Activated T-cell treated with anti-CD3 and anti-CD28 coated beads for 1 hour (primary cell): ENCODE measurements at places on chromosomes 1 and 21.

GRCh38 chr1:61222240-61222639, 139.9 kb downstream of the NFIA start:
- DNase-seq, result no peak

DNA sequence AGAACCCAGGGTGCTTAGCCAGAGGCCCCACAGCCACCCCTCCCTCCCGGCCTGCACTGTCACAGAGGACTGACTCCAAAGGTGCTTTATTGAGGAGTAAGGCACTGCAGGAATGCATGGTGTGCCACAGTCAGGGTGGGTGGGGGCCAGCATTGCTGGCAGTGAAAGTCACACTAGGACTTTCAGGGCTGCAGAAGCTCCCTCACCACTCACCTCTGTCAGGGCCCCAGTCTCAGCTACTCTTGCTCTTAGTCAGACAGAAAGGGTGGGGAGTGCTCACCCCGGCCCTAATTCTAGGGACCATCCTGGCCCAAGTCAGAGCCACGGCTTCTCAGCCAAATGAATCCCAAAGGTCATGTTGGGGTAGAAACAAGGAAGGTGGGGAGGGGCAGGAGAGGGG, 19.4 kb downstream of the KNCN start:
- DNase-seq, result no peak

GRCh38 chr1:46575300-46575699, 23.9 kb upstream of the KNCN start:
- no peak for DNase-seq

DNA sequence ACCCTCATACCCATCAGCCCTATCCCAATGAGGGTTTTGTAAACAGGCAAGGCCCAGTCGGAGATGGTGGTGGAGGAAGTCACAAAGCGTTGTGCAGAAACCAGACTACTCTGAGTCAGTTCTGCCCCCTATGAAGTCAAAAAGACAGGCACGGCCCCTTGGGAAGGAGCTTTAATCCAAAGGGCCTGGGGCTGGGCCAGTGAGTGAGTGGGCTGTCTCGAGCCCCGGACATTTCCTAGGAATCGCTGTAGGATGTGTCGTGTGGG, 442 bp upstream of the AHCYL1 start:
- DNase-seq, result no peak

GRCh38 chr1:36446271-36446670, 4.0 kb downstream of the OSCP1 start:
- no peak for DNase-seq

DNA sequence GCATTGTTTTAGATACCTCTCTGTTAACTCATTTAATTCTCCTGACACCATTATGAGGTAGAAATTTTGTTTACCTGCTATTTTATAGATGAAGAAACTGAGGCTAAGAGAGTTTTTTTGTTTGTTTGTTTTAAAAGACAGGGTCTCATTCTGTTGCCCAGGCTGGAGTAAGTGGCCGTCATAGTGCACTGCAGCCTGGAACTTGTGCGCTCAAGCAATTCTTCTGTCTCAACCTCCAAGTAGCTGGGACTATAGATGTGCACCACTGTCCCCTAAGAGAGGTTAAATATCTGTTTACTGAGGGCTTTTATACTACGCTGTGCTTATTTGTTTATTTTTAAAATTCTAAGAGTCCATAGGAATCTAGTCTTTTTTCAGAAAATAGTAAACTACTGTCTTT, 43.7 kb upstream of the CACYBP start:
- no peak for DNase-seq

DNA sequence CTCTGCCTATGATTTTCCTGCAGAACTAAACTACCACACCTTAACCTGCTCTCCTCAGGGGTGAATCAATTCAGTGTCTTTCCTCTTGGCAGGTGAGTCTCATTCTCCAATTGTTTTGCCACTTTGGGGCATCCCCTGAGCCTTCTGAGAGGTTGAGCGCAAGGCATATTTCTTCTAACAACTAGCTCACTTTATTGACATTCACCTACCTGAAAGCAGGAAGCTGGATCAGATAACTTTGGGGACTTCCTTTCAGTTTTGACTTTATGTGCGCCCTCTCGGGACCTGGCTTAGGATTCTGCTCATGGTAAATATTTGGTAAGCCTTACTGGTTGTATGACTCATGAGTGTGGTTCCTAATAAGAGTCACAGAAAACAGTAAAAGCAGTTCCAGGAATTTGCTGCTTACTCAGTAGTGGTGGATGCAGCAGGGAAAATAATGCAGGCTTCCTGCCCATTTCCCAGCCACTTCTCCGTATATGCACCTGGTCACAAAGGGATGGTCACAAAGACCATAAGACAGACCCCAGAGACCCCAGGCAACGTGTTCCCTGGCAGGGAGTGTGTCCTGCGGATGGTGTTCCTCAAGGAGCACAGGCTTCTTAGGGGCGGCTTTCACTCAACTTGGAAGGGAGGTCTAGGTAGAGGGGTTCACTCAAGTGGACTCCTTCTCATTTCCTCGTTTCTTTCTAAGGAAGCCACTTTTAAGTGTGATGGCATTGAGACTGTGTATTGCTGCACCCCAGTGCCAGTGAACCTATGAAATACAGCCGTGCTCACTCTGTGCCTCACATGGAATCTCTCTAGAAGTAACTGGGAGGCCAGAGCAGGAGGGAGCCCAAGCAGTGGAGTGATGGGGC, 22.0 kb upstream of the BATF3 start:
- no peak for DNase-seq

DNA sequence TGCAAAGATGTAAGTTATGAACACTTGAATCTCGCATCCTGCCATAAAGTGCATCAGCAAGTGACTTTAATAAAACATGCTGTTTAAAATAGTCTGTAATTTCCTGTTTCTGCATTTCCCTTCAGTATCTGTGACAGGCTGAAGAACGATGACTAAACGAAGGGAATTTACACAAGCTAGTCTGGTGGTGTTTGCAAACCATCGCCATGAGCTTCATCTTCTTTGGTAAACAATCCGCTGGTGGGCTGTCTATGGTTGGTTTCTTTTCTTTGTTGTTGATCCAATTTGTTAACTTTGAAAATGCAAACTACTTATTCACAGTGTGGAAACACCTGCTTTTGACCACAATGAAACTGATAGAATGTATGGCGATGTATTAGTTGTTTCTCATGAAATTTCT, 13.9 kb downstream of the SERTAD4 start:
- no peak for DNase-seq

- no peak for DNase-seq
Observed at GRCh38 chr21:34018910-34019309, 54.5 kb upstream of the MRPS6 start.

- DNase-seq, result no peak
Observed at GRCh38 chr1:46173361-46173856, 1.5 kb upstream of the TSPAN1 start.

DNA sequence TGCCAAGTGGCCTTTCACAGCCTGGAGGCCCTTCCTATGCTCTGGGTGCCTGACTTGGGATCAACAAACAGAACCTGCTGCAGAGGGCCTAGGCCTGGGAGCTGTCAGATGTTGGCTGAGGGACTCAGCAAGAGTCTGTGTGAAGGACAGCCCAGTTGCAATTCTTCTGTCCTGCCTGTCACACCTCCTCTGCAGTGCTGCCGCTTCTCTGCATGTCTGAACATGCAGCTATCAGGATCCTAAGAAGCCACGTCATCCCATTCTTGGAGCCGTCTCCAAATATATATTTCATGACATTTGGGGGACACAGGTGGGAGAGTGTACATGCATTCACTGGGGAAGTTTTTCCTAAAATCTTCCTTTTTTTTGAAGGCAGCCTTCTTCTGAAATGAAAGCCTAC, 8.6 kb downstream of the FCAMR start:
- no peak for DNase-seq

DNA sequence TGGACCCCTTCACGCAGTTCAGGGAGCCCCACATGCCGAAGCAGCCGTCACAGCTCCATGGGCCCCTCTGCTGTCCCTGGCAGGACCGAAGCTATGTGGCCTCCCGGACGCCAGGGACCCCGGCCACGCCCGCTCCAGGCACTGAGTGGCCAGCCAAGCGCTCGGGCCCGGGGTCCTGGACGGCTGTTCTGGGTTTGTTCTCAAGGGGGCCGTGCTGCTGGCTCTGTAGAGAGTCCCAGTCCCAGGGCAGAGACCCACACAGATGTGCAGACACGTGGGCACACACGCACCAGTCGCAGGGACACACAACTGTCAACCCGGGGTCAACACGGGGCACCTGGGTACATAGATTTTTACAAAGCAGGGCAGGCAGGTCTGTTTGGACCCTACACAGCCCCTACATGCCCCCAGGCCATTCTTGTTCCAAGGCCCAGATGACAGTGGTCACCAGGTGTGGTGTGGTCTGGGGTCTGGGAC, 6.7 kb downstream of the B3GALT6 start:
- DNase-seq, result no peak

DNA sequence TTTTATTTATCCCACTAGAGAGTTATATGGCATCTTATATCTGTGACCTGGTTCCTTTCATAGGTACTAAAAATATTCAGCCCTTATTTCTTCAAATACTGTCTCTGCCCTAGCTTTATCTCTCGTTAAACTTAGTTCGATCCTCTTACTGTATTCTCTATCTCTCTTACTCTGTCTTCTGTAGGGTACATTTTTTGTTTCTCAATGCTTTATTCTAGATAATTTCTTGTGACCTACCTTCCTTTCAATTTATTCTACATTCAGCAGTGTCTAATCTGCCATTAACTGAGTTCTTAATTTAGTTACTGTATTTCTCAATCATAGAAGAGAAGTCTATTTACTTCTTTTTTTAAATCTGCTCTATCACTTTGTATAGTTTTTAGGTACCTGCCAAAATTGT, 1.8 kb upstream of the ZFP69 start:
- DNase-seq, result no peak

DNA sequence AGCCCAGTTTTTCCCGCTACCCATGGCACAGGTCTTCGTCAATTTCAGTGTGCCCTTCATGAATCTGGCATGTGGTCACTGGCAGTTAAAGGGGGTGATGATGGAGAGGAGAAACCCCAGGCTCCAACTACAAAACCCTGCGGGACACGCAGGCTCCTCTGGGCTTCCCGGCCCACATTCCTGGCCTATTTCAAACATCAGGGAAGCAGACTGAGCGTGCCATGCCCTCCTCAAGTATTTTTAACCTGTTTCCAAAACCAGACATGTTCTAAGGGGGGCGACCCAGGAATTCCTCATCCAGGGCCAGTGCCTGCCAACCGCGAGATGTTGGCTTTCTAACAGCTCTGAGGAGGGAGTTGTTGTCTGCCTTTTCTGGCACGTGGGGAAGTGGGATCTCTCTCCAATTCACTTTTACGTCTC, 85.1 kb downstream of the CAPZB start:
- DNase-seq, result no peak

GRCh38 chr1:203563291-203563690, 63.3 kb upstream of the ATP2B4 start:
- DNase-seq, result no peak

DNA sequence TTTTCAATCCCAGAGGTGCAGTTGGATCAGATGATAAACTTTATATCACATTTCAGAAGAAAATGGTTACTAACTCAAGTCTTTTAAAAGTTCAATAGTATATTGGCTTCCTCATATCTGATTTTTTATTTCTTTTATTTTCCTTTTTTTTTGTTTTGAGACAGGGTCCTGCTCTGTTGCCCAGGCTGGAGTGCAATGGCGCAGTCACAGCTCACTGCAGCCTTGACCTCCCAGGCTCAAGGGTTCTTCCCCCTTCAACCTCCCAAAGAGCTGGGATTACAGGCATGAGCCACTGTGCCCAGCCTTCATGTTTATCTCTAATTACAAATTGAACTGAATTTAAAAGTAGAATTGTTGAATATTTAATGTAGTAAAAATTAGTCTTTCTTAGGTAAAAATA, 13.9 kb downstream of the FLVCR1 start:
- no peak for DNase-seq

- no peak for DNase-seq
Observed at GRCh38 chr1:79604490-79605198, 598.1 kb upstream of the ADGRL4 start.

DNA sequence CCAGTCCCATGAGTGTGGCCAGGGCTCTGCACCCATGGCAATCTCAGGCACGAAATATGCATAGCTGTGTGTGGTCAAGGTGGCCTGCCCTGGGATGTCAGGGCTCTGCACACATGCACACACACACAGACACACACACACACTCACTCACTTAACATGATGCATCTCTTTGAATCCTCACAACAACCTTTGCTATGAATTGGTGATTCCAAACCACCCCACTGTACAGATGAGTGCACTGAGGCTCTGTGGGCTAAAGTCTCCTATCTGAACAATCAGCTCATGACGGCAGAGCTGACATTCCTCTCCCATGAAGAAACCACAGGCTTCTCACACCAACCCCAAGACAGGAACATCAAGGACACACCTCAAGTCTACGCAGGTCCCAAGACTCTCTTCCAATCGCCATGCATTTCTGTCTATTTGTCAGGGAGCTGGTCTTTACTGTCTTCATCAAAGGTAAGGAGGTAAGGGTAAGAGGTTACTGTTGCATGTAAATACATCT, 131.6 kb downstream of the ETS2 start:
- DNase-seq, result no peak

DNA sequence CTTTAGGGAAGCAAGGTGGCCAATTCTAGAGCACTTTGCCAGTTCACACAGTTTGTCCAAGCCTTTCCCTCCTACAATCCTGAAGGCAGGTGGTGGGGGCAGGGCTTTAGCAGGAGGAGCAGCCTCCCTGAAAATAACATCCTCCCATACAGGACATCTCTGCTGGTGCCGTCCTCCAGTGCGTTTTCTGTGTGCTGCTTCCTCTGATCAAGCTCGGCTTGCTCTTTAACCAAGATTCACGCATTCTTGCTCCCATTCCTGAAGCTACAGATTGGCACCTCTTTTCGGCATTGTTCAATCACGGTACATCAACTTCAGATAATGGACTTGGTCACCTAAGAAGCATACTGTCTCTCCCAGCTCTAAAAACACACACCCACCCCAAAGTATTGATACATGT, 7.5 kb upstream of the DPT start:
- DNase-seq, result no peak

DNA sequence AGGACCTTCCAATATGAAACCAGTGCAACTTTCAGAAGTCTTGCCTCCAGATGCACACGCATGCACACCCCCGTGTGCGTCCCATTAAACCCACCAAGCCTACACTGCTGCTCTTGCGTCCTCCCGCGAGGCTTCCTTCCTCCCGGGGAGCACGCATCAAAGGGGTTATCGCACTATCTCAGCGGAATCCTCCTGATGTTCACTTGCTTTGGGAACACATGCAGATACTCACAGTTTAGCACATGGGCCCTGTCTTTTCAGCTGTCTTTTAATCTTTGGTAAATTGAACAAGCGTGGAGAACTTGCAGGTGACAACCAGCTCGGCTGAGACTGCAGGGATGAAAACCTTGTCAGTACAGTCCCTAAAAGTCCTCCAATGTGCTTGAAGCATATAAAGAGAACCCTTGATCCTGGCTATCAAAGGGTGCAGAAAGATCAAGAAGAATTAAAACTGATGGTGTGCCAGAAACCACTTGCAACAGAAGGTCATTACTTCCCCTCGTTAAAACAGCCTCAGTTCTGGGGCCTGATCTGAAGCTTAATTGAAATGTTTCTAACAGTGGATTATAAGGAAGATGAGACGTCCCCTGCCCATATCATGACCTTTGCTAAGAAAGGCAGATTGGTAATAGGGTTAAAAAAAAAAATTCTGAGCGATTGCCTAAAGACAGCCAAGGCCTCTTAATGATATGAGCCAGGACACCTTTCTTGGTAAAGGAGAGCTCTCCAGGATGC, 149.4 kb upstream of the LMO4 start:
- no peak for DNase-seq
